Left cardiac atrium (tissue), 4 donors: ENCODE measurements at places on chromosomes 7 and 10.

GRCh38 chr7:80932536-80932935, 13.7 kb upstream of the SEMA3C start:
- DNase-seq, result no peak

DNA sequence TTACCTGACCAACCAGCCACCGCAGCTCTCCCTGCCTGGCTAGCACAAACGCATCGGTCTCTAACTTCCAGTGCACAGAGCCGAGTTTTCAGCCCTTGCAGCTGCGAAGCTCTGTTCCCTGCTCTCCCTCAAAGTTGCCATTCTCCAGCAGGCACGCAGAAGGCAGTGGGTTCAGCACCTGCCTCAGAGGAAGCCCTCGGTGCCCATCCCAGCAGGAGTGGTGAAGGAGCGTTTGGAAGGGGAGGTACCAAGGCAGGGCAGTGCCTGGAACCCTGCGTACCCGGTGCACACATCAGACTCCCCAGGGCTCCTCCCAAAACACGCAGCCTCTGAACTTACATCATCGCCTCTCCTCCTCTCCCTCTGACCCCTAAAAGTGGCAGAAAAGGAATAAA, 1.7 kb upstream of the STK32C start:
- DNase-seq, result no peak

GRCh38 chr10:104273286-104273685, 4.3 kb downstream of the GSTO2 start:
- DNase-seq, result no peak

DNA sequence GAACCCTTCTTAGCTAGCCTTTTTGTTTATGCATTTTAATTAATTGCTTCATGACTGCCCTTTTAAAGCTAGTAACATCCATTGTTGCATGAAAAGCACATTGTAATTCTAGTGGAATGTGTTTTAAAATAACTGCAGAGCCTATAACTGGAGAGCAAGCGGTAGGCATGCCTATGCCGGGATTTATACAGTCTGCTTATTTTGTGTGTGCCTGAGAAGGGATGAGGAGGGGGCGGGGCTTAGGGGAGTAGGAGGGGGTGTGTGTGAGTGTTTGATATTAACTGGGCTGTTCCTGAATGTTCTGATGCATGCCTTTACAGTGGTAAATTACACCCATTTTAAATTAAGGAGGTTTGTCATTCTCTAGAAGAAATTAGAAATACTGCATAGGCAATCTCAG, 208.1 kb downstream of the TCF7L2 start:
- no peak for DNase-seq
